ENCODE measurements at places on chromosomes 6 and 20.

GRCh38 chr20:22088882-22089281, 383.4 kb downstream of the PAX1 start:
- no peak for DNase-seq

DNA sequence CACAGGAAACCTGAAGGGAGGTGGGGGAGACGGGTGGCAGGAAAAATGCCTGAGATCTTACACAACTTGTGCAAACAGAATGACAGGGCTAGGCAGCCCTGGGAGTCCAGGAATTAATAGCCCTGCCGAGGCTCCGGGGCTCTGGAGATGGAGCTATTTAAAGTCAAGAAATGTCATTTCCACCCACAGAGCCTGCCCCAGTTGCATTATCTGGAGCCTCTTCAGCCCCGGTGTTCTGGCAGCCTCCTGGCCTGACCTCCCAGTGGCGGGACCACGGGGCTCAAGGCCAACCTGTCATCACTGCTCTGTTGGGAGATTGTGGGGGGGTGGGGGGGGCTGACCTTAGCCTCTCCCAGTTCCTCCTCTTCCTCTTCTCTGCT, 28.5 kb upstream of the SCUBE3 start:
- DNase-seq: peak; percentile 28

GRCh38 chr6:127178746-127179145, 60.3 kb downstream of the RSPO3 start:
- DNase-seq: no peak

GRCh38 chr6:92687278-92687677, 732.1 kb downstream of the EPHA7 start:
- no peak for DNase-seq

- no peak for DNase-seq
Observed at GRCh38 chr6:133805876-133806275, 83.0 kb upstream of the TCF21 start.

DNA sequence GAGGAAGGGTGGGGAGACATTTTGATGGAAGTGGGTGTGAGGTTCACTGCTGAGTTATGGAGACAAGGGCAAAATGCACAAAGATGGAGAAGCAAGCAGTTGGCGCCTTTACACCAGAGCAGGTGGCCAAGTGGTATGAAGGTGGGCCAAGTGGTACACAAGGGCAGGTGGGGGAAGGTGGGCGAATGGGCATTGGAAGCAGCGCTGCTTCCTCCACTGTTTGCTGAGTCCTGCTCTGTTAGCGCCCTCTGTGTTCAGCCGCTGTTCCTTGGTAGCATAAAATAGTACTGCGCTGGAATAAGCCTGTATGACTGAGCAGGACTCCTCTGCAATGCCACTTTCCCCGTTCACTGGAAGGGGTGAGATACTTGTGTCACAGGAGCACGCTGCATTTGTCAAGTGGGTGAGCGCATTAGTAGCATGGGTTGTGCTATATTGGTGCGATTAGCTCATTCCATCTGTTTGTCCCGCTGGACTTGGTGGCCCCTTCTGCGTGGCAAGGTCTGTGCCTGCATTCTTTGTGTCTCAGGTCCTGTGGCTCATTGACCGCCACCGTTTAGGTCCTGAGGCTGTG, 116.4 kb downstream of the TOX2 start:
- DNase-seq: no peak

GRCh38 chr6:3176562-3177355, 19.4 kb upstream of the TUBB2A start:
- peak; percentile 73 for DNase-seq

DNA sequence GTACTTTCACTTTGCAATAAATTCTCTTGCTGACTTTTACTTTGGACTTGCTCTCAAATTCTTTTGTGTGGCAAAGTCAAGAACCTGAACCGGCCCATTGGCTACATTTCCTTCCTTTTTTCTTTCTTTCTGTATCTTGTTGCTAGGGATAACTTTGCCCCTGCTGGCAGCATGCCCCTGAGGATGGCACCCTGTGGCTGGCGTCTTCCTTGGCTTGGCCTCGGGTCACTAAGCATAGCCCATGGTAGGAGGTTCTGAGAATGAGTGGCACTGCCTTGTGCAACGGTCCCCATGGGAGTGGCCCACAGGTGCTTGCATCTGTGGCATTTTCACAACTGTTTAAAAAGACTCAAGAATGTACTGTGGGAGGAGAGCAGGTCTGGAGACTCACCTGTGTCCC, 14.0 kb upstream of the HLA-F start:
- no peak for DNase-seq

DNA sequence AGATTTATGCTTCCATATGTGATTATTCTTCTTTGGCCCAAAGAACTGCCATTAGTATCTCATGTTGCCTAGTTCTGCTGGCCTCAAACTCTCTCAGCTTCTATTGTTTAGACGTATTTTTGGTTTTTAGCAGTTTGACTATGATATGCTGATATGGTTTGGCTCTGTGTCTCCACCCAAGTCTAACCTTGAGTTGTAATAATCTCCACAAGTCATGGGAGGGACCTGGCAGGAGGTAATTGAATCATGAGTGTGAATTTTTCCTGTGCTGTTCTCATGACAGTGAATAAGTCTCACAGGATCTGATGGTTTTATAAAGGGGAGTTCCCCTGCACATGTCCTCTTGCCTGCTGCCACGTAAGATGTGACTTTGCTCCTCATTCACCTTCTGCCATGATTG, 96.7 kb upstream of the ARG1 start:
- no peak for DNase-seq

DNA sequence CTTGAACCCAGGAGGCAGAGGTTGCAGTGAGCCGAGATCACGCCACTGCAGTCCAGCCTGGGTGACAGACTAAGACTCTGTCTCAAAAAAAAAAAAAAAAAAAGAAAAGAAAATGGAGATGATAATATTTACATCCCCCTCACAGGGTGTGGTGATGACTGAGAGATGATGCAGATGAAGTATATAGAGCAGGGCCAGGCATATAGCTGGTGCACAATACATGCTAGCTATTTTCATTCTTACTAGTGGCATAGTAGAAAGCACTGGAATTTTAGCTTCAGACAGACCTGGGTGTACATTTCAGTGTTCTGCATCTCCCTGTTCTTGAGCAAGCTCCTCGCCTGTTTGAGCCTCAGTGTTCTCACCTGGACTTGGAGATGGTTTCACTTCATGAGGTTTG, 36.9 kb downstream of the CEBPB start:
- DNase-seq: no peak

DNA sequence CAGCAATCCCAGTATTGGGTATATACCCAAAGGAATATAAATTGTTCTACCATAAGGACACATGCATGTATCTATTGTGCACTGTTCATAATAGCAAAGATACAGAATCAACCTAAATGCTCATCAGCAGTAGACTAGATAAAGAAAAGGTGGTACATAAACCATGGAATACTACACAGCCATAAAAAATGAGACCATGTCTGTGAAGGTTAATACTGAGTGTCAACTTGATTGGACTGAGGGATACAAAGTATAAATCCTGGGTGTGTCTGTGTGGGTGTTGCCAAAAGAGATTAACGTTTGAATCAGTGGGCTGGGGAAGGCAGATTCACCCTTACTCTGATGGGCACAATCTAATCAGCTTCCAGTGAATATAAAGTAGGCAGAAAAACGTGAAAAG, 86.9 kb downstream of the MAN1A1 start:
- DNase-seq: no peak

DNA sequence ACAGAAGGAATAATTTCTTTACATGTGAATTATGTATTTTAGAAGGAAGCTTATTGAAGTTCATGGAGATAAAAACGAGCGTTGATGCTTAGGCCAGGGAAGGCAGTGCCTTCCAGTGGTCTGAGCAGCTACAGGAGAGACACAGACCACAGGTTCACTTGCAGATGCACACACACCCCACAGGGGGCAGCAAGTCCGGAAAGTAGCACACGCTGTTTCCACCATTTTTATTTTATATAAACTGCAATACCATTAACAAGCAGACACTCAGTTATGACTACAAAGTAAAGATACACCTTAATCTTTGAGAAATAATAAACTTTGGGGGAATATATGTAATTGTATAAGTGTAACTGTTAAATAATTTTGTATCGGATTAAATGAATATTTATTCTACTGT, 13.5 kb upstream of the DACT2 start:
- DNase-seq: no peak

DNA sequence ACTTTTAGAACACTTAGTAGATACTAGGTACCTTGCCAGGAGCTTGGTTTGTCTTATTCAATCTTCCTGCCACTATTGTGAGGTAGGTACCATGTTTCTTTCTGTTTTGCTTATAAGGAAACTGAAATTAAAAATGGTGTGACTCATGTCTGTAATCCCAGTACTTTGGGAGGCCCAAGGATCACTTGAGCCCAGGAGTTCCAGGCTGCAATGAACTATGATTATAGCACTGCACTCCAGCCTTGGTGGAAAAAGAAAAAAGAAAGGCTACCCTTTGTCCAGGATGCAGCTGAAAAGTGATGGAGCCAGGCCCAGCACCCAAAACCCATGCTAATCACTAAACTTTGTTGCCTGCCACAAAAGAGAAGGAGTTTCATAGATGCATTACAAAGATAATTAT, 34.1 kb upstream of the LAMA4 start:
- no peak for DNase-seq

- no peak for DNase-seq
Observed at GRCh38 chr6:25366903-25367545, 87.8 kb downstream of the CARMIL1 start.

DNA sequence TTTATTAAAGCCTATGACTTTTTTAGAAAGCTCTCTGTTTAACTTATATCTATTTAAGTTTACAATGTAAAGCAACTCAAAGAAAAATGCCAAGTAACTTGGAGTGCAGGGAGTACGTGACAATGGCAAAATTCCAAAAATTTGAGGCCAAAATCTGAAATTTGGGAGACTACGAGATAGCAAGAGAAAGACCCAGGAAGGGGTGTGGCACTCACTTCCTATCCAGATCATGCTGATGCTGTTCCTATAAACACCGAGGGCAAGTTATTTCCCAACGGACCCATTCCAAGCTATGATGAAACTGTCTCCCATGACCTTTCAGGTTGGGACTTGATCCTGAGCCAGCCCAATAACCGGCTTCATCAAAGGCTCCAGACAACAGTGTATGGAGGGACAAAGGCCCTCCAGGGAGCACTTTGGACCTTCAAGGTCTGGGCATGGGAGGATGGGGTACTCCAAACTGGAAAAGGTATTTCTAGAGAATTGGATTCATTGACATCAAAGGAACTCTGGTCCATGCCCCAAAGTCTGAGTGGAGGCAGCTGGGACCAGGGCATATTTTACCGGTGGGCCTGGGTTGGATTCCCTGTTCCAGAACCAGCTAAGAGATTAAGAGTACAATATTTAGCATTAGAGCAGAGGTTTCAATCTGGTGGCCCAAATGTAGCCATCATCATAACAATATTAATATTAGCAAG, 15.7 kb upstream of the SLC13A3 start:
- DNase-seq: no peak

- no peak for DNase-seq
Observed at GRCh38 chr6:83883240-83883639, 23.8 kb downstream of the CYB5R4 start.

DNA sequence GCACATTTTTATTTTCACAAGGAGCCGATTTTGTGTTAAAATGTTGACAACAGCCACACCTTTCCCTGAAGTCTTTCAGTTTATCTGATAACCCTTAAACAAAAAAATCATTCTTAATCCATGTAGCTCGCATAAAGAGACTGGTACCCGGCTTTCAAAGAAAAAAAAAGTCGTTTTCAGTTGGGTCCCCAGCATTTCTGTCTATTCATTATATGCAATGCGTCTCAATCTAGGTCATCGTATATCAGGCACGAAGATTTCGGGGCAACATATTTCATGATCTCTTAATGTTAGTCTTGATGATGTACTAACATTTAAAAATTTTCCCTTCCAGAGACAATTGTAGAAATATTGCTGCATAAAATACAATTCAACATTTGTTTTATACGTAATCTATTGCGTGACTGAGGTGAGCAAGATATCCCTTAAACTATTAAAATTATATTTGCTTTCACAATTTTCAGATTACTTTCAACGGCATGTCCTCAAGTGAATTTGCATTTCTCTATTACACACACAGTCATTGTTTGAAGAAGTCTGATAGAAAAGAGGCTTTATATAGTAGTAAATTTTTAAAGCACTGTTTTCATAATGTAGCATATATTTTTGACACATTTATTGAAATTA, 2.9 kb upstream of the TUBB2B start:
- DNase-seq: no peak

- no peak for DNase-seq
Observed at GRCh38 chr20:48437146-48437545, 390.7 kb downstream of the PREX1 start.

GRCh38 chr6:22437665-22438064, 131.7 kb upstream of the HDGFL1 start:
- no peak for DNase-seq

GRCh38 chr20:43736588-43737158, 9.9 kb upstream of the GTSF1L start:
- DNase-seq: no peak

DNA sequence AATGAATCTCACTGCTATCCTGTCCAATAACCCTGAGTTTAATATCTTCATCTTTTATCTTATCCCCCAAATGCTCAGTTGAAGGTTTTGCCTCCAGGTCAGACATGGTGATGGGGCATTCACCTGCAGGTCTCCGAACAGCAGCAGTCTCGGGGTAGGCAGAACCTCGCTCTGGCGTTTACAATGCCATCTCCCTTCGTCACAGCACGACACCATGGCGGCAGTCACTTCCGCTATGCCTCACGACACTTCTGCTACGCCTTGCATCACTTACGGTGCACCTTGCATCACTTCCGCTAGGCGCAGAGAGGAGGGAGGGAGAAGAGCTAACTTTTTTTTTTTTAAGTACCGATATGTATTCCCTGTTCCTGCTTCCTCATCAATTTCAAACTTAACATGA, 194.9 kb downstream of the BCAS1 start:
- DNase-seq: no peak

DNA sequence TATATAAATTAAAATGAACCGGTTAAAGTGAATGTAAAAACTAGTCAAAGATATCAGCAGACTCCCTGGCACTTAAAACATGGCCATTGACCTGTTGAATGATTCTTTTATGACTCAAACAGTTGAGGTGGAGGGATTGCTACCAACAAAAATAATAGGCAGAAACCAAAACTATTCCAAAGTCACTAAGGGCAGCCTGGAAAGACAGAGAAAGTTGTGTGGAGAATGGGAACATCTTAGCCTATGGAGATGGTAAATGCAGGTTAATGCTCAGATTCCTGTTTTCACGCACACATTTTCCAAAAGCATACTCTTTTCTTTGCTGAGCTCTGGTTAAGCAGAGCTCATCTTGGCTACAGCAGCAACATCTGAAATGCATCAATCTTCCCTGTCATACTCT, 553.5 kb downstream of the HACE1 start:
- no peak for DNase-seq

DNA sequence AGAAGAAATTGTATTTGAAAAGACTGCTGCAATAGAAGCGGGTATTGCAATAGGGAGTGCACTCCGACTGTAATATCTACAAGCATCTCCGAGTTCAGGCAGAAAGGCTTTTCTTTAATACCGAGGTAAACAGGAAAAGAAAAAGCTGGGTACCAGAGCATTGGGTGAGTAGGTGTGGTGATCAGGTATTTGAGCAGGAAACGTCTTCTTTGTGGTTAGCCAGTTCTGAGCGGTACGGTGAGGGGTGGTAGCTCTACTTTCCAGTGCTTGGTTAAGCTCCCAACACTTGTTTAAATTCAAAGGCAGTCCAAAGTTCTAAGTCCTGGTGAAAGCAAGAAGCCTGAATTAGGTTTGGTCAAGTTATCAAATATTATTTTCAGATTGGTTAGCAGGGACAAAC, 404.1 kb downstream of the LMBRD1 start:
- no peak for DNase-seq

Measured in kidney epithelial cell (primary cell).